IPS-NIHi11 (cell line): ENCODE measurements at places on chromosomes 12 and 14.

- DNase-seq = no peak
Observed at GRCh38 chr14:100045642-100046344, 19.4 kb upstream of the EVL start.

- DNase-seq = no peak
Observed at GRCh38 chr12:89236748-89237383, 115.4 kb downstream of the DUSP6 start.

DNA sequence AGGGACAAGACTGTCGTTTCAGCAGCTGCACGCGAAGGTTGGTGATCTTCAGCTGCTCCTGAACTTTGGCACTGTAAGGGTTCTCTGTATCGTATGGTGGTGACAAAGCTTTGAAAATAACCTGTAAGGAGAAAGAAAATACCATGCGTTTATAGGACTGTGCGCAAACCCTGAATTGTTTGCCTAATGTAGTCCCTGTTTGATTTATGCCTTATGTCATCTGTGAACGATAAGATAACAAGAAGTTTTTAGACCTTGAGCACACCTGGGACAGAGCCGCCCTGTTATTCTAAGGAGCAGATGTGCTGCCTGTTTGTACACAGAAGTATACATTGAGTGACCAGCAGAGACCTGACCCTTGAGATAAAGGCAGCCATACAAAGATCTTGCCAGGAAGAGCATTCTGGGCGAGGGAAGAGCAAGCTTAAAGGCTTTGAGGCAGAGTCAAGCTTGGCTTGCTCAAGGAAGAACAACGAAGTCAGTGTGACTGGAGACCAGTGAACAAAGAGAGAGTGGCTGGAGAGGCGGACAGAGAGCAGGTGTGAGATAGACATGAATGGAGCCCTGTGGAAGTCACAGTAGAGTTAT is 52.4 kb downstream of the NTN4 start:
- DNase-seq = no peak

- DNase-seq = peak; percentile 78
Observed at GRCh38 chr12:49264466-49264872, 413 bp upstream of the TUBA1C start.

- DNase-seq = no peak
Observed at GRCh38 chr12:79932357-79932756, 2.5 kb downstream of the PPP1R12A start.

DNA sequence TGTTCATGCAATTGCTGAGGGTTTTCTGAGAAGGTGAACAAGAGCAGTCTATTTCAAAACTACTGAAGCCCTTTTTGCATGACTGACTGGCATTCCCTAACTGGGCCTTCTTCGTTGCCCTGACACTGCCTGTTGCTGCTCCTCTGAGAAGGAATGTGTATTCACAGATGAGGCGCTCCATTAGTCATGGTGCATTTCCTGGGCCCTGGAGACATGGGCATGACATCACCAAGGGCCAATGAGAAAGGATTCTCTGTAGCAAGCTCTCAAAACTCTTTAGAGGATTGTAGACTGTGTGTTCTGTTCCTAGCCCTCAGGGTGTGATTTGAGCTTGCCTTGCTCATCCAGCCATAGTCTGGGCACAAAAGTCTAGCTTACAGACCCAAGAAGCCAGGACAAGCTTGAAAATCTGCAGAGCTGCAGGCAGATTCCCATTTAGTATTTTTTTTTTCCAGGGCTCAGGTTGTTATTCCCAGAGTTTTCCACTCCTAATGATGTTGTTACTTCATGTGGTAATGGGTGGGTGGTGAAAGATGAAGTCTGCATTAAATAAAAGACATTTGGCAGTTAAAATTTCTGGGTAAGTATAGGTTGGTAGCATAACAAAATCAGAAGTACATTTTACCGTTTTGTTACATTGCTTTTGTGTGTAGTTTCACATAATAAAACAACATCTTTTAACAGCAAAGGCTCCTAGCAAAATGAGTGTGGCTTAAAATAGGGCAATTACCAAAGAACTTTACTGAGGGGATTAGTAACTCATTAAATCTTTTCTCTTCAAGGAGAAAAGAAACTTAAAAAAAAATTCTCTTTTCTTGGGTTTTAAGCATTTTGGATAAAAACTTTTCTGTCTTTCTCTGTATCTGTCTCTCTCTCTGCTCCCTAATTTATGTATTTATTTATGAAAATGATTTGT is 318.4 kb downstream of the RAD51B start:
- DNase-seq = peak; percentile 82

DNA sequence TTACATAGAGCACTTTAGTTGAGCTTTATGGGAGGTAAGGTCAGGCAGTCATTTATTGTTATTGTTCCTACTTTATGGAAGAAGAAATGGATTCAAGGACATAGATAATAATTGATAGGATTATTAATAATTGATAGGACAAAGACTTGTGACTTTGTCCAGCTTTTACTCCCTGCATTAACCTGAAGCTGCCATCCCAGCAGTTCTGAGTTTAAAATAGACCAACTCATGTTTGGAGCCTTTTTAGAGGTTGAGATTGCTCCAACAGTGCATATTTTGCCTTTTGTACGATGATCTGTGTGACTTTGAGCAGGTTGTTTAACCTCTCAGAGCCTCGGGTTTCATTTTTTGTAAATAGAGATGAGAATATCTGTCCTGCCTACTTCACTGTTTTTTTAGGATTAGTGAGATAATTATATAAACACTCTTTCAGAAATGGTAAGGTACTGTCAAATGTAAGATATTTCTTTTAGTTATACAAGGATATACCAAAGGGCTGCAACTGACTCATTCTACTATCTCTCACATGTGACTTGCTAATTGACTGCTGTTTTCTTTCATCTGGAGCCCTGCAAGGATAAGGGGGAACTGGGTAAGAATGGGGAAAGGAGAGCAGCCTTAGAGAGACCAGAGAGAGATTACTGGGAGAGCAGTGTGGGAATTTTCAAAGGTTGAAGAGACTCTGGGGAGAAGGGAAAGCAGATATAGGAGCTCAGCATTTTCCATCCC is 15.3 kb downstream of the WDR20 start:
- no peak for DNase-seq

GRCh38 chr14:52781629-52782028 is 9.8 kb downstream of the GNPNAT1 start:
- no peak for DNase-seq

DNA sequence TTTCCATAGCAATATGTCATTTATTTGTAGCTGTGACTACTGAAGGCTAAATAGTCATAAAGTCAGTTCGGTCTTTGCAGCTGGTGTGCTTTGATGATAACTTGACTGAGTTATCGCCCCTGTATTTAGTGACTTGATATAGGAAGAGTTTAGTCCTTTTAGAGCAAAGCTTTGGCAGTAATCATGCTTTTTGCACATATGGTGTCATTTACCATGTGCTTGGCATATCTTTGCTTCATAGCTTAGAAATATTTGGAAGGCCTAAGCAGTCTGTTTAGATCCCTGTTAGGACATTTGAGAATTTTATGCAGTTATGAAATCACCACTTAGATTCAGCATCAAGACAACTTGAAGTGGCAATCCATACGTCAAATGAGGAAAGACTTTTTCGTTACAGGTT is 31.6 kb downstream of the POLR3B start:
- DNase-seq = no peak

DNA sequence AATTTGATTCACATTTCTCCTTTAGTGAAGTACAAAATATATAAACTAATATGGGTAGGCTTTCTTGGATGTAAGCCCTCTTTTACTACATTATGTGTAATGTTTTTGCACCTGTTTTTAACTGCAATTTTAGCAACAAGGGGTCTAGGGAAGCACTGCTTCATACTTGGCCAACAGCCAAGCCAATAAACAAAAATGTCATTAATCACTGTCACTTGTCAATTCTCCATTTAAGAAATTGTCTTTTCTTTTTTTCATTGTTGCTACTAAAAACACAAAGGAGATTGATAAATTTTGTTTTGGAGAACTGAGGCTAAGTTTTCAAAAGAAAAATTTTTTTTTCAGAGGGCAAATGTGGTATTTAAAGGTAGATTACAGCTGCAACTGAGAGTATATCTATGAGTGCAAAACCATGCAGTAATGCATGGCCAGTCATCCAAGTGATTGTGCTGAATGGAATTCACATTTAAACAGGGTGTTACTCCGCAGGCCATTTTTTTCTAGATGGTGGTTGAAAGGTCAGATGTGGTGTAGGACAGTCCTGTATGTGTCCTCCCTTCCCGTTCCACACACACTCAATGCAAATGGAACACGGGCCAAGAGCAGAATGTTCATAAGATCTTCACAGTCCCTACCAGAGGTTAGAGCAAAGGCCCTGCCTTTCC is 503.0 kb upstream of the LMO3 start:
- DNase-seq = peak; percentile 44

- no peak for DNase-seq
Observed at GRCh38 chr12:127590868-127591267, 676.1 kb upstream of the TMEM132C start.

GRCh38 chr14:90603841-90604240 is 207.0 kb downstream of the CALM1 start:
- no peak for DNase-seq

DNA sequence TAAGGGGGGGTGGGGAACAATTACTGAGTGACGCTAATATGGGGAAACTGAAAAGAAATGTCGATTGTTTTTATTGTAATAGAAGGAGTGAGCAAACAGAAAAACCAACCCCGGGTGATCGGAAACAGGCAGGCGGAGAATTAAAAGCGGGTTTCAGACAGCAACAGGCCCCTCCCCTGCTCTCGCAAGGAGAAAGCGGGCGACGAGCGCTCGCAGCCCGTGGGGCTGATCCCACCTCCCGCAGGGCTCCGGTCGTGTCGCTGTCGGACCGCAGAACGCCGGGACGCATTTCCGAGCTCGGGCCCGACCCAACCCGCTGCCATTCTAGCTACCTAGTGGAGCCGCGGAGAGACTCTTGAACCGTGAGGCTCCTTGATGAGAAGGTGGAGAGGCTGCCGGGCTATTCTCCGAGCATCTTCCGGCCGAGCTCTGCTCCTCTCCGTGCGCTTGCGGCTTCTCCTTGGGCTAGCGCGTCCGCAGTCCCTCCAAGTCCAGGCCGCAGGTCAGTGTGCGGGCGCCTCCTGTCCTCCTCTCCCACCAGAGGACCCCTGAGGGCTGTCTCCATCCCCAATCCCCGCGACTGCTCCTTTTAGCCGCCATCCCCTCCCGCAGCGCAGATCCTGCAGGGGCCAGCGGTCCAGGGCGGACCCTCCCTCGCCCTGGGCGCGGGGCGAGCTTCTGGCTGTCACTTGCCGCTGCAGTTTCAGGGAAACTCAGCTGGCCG is 4.1 kb upstream of the PAX9 start:
- peak; percentile 25 for DNase-seq

GRCh38 chr12:41719214-41719613 is 425.5 kb downstream of the GXYLT1 start:
- no peak for DNase-seq

- no peak for DNase-seq
Observed at GRCh38 chr14:100403105-100403504, 80.0 kb downstream of the SLC25A47 start.

DNA sequence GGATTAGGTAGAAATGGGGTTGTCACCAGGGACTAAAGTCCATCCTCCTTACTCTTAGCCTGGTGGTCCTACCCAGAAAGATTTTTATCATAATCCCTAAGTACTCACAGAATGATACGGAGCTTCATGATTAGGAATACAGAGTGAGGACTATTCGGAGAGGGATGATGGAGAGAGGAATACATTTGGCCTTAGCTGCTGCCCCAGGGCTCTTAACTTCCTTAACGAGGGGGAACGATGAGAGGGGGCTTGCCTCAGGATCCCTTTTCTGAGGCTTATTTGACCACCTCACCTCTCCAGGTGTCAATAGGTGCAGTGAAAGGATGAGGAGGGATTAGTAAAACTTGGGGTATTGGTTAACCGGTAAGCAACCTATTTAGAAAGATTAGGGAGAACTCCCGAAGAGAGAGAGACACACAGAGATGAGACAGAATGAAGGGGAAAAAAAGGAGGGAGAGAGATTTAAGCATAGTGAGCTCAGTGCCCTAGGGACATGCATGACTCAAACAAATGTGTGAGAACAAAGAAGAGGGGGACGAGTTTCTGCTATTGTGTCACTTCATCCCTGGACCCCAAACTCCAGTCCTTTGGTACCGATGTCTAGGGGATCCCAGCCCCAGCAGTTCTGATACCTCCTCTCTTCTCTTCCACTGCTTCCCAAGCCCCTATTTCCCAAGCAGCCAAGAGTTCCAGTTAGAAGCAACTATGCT is 1.1 kb downstream of the NFE2 start:
- DNase-seq = no peak

- DNase-seq = no peak
Observed at GRCh38 chr12:88122666-88123065, 19.2 kb downstream of the CEP290 start.

GRCh38 chr12:78952552-78952929 is 88.0 kb downstream of the SYT1 start:
- no peak for DNase-seq

DNA sequence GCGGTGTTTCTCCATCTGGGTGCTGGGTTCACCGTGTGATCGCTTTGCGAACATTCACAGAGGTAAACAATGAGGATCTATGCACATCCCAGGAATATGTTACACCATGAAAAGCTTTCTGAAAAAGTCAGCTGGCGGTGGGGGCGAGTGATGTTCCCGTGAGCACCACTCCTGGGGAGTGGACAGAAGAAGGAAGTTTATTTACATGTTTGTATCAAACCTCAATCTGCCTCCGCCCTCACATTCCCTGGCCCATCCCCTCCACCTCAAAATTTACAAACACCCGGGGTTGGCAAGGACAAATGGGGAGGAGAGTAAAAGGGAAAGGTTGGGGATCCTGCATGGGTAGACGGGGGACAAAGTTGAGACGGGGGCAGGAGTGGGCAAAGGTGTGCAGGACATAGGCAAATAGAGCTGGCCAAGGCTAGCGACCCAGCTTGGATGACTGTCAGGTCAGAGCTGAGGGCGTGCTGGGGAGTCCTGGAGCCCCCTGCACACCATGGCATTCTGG is 6.9 kb downstream of the TNFRSF1A start:
- no peak for DNase-seq

DNA sequence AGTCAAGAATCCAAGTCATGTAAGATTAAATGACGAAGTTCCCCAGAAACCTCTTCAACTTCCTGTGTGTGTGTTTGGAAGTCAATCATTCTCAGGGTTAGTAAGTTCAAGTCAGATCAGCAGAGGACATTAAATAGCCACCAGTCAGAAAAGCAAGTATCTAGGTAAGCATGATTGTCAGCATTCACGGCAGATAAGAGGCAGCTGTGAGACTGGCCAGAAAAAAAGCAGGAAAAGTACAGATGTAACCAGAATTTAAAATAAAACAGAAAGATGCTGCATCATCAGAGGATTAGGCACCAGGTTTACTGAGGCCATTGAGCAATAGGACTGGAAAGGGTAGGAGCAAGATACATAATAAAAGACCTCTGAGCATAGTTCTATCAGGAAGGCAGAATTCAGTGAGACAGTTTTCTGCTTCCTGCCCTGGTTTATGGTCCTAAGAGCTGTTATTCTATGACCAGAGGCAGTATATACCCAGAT is 606.9 kb downstream of the FSCB start:
- no peak for DNase-seq

GRCh38 chr12:117459229-117459628 is 97.8 kb upstream of the NOS1 start:
- DNase-seq = no peak

DNA sequence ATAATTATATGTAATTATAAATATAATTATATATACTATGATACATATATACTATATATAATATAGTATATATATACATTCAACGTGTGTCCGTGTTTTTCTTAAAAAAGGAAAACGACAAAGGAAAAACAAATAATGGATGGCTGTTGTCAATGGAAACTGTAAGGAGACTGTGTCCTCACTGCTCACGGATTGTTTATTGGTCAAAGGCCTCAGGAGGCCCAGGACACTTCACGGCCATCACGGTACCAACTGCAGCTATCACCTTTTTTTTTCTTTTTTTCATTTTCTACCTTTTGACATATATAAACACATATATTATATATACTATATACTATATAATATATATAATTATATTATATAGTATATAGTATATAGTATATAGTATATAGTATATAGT is 113.4 kb downstream of the SPTSSA start:
- no peak for DNase-seq
